H4 (cell line): ENCODE measurements at places on chromosomes 16 and 17. TPM values are rescaled to one million over a fixed set of nuclear protein-coding genes. Genes with fewer than 3 reads are reported as not detected.

- no peak for DNase-seq
Measured at GRCh38 chr16:81497690-81498089, 53.1 kb downstream of the CMIP start.

DNA sequence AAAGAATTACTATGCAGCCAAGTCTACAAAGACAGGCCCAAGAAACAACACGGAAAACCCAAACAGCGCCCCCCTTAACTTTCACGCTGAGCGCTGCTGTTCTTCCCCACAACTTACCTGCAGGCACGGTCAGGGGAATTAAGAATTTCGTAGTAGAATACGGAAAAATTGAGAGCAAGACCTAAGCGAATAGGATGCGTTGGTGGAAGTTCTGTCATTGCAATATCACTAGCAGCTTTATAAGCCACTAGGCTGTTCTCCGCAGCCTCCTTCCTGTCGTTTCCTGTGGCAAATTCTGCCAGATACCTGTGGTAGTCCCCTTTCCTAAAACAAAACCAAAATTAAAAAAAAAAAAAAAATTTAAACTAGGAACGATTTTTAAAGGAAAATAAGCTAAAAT is 39.0 kb downstream of the YWHAE start:
- no peak for DNase-seq

DNA sequence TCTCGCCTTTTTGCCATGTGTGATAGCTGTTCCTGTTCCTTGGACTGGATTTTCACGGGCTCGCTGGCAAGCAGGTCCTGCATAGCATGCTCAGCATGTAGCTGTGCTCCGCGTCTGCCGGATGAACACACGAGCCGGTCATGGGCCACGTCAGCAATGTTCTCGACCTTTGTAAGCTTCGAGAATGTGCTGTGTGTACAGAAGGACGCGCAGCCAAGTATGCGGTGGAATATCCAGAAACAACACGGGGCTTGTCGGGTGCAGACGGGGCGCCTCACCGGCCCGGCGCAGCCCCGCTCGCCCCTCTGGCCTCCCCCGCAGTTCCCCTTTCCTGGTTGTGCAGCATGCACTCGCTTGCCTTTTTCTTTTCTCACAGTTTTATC is 42.2 kb downstream of the RPTOR start:
- no peak for DNase-seq

GRCh38 chr17:40952661-40953060 is 14.1 kb downstream of the KRT39 start:
- peak; percentile 15 for DNase-seq

DNA sequence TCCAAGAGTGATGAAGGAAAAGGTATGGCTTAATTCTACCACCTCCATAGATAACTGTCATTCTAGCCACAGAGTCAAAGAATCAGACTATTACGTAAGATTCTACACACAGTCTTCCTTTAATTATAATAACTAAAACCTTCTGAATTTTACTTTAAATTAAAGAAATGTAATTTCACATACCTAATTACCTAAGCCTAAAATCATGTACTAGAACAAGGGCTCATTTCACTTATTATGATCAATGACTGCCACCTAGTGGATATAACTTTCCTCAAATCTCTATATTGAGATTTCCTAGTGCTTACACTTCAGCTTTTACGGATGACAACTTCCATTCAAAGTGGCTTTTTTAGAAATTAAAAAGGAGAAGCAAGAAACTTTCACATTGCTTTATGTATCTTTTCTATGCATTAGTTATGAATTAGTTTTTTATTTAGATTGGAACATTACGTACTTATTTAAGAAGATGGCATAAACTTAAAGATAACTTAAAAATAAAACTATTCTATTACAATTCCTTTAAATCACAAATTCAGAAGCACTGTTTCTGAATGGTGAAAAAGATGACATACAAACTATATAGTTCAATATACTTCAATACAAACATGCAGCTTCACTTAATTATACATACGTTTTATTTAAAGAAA is 18.2 kb upstream of the ABCA10 start:
- peak; percentile 58 for DNase-seq

GRCh38 chr17:43030137-43030767 is 5.2 kb downstream of the RND2 start:
- no peak for DNase-seq

DNA sequence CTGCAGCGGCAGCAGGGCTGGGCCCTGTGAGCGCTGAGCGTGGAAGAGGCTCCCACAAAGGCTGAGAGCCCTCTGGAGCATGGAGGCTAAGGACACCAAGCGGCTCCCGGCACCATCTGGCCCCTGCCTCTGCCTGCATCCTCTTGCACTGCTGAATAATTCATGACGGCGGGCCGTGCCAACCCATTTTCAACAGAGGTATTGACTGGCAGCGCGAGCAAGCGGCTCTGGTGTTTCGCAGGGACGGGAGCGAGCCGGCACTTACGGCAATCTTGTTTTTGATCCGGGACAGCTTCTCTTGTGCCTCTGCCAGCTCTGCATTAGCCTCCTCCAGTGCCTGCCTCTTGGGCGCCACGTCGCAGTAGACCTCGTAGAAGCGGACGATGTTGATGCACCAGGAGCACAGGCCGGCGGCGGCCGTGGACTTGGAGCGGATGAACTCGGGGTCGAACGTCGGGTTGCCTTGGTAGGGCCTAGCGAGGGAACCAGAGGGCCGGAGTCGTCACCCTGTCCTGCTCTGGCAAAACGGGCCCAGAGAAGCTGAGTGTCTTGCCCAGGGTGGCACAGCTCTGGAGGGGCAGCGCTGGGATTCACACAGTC is 80.4 kb downstream of the PGS1 start:
- no peak for DNase-seq

DNA sequence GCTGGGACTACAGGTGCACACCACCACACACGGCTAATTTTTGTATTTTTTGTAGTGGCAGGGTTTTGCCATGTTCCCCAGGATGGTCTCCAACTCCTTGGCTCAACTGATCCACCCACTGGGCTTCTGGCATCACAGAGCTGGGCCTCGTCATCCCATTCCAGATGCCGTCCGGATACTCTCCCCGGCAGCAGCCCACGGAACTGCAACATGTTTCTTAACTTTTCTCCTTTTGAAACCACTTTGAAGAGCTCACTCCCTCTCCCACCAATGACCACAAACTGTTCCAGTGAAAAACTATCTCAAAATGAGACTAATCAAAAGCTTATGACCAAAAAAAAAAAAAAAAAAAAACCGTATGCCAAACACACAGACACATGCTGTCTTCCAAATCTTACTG is 17.6 kb downstream of the PEMT start:
- no peak for DNase-seq

DNA sequence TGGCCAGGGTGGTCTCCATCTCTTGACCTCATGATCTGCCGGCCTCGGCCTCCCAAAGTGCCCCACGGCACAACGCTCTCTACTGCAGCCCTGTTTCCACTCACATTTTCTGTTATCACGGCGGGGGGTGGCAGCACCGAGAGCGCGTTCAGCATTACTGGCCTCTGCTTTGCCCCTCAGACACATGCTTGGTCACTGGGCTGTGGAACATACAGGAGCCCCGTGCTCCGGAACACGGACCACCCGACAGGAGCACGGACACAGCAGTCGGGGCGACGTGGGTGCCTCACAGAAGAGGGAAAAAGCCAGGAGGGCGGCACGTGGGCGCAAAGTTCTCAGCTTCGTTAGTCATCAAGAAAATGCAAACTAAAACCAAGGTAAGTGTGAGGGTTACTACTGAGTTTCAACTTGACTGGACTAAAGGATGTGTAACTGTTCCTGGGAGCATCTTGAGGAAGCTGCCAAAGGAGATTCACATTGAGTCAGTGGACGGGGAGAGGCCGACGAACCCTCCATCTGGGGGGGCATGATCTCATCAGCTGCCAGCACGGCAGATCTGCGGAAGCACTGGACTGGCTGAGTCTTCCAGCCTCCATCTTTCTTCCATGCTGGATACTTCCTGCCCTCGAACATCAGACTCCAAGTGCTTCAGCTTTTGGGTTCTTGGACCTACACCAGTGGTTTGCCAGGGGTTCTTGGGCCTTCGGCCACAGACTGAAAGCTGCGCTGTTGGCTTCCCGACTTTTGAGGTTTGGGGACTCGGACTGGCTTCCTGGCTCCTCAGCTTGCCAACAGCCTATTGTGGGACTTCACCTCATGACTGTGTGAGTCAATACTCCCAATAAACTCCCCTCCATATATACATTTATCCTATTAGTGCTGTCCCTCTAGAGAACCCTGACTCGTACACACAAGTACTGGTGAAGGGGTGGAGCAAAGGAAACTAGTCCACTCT is 106.8 kb downstream of the ZNF778 start:
- no peak for DNase-seq

GRCh38 chr17:47388825-47389224 is 65.1 kb downstream of the EFCAB13 start:
- no peak for DNase-seq

GRCh38 chr16:50736448-50736847 is 5.4 kb upstream of the CYLD start:
- DNase-seq = no peak

The SLC16A13 gene
- 0.77 TPM in 1 of 2 replicates, not detected in the other for total RNA-seq

The KRT9 gene
- total RNA-seq = not detected in 2 replicates

The ANKRD40CL gene
- total RNA-seq = not detected in 2 replicates

The APOH gene
- total RNA-seq = not detected in 2 replicates

The TBC1D28 gene
- total RNA-seq = not detected in 2 replicates

The ARL5C gene
- not detected in 2 replicates for total RNA-seq

The KRT31 gene
- not detected in 2 replicates for total RNA-seq

The C1QTNF8 gene
- not detected in 2 replicates for total RNA-seq

The OGFOD1 gene
- total RNA-seq = 77.7 and 95.5 TPM in 2 replicates

The NOD2 gene
- not detected in 2 replicates for total RNA-seq

The ABCA9 gene
- total RNA-seq = not detected in 2 replicates
